ENCODE measurements at places on chromosomes 13 and 19. TPM values are rescaled to one million over a fixed set of nuclear protein-coding genes. Genes with fewer than 3 reads are reported as not detected.
A peak's percentile ranks its signal among the peaks of the same experiment; 100 is the strongest.

The ERFL gene
- total RNA-seq: not detected

The CCDC8 gene
- 24.5 TPM for total RNA-seq

The MEDAG gene
- 4.8 TPM for total RNA-seq

DNA sequence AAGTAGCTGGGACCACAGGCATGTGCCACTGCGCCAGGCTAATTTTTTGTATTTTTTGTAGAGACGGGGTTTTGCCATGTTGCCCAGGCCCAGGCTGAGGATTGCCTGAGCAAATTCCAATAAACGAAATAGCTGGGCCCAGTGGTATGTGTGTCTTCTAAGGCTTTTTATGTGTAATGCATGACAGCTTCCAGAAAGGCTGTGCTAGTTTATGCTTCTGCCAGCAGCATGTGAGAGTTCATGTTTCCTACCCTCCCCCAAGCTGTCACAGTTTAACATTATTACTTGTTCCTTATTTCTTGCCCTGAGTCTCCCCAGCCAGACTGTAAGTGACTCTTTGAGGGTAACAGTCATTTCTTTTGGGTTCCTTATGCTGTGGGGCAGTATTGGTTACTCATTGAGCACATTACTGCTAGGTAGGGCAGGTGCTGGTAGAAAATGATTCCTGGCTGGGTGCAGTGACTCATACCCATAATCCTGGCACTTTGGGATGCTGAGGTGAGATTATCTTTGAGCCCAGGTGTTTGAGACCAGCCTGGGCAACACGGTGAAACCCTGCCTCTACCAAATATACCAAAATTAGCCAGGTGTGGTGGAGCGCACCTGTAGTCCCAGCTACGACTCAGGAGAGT is 13.6 kb downstream of the GPATCH1 start:
- H3K36me3 ChIP-seq: peaks cover 100% of the 10 kb centered on the region
- no peak overlapping the region for H3K27ac ChIP-seq
- H3K4me1 ChIP-seq: no peaks in the 10 kb centered on the region
- DNase-seq: no peak
- no peak overlapping the region for H3K4me3 ChIP-seq

DNA sequence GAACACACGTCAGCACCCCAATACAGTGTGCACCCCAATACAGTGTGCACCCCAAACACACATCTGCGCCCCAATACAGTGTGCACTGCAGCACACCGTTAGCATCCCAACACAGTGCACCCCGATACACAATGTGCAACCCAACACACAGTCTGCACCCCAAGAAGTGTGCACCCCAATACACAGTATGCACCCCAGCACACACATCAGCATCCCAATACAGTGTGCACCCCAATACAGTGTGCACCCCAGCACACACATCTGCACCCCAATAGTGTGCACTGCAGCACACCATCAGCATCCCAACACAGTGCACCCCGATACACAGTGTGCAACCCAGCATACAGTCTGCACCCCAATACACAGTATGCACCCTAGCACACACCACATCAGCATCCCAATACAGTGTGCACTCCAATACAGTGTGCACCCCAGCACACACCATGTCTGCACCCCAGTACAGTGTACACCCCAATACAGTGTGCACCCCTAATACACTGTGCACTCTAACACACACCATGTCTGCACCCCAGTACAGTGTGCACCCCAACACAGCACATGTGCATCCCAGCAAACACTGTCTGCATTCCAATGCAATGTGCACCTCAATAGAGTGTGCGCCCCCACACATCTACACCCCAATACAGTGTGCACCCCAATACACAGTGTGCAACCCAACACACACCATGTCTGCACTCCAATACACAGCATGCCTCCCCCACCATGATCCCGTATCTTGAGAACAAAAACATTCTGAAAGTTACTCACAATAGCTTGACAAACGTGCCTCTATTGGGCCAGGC is 855 bp upstream of the CARS2 start:
- peak overlapping the region; percentile 84 for H3K4me3 ChIP-seq
- H3K36me3 ChIP-seq: no peaks in the 10 kb centered on the region
- peak overlapping the region; percentile 61 for H3K27ac ChIP-seq
- DNase-seq: no peak
- H3K4me1 ChIP-seq: peaks cover 37% of the 10 kb centered on the region
- H3K27me3 ChIP-seq: no peaks in the 10 kb centered on the region

DNA sequence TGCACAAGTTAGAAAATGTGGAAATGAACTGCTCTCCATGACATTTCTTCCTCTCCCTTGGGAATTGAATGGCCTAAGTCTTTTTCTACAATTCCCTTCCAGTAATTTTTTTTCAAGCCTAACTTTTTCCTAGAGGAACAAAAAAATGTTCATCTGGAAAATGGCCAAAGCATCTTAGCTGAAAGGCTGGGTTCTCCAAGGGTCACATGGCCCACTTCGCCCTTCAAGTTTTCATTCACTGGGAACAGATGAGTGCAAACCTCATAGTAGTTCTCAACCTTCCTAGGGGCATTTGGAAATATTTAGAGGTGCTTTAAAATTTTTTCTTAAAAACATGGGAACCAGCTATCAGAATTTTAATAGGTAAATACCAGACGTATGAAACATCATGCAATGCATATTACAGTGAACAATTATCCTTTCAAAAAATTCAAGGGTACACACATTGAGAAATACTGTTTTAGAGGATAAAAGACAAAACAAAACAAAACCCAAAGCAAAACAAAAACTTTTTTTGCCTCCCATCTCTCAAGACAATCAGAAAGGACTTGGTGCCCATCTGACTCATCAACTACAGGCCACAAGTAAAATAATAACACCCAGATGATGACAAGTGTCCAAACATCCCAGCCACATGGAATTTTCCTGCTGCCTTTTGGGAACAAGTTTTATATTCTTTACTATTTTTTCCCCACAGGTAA is 208.8 kb downstream of the SLITRK6 start:
- no peaks in the 10 kb centered on the region for H3K36me3 ChIP-seq
- no peaks in the 10 kb centered on the region for H3K4me1 ChIP-seq
- no peaks in the 10 kb centered on the region for H3K27me3 ChIP-seq
- H3K4me3 ChIP-seq: no peak overlapping the region
- no peak for DNase-seq

- peak overlapping the region; percentile 34 for H3K27ac ChIP-seq
- H3K36me3 ChIP-seq: no peaks in the 10 kb centered on the region
- peaks cover 58% of the 10 kb centered on the region for H3K4me1 ChIP-seq
Measured at GRCh38 chr13:39578821-39579291, 24.1 kb downstream of the LHFPL6 start.

The INAFM1 gene
- 12.3 TPM for total RNA-seq

The CGB5 gene
- total RNA-seq: not detected
